ENCODE measurements at places on chromosomes 7 and 10.

DNA sequence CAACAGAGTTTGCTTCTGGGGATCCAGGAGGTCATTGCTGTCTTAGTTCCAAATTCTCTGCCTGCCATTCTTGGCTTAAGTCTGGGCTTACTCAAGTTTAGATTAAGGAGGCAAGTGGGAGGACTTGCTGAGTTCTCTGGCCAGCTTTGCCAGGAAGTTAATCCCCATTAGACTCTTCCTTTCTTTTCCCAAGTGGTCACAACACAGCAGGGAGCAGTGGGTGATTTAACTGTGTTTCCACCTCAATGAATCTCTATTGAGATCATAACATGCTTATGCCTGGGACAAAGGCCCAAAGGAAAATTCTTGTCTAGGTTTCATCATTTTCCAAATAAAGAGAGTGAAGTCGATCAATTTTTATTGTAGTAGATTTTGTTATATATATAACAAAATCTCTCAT lies 1159.6 kb downstream of the SORCS3 start:
- no peak for DNase-seq

- no peak for DNase-seq
Measured at GRCh38 chr7:81492240-81492639, 277.6 kb downstream of the HGF start.

DNA sequence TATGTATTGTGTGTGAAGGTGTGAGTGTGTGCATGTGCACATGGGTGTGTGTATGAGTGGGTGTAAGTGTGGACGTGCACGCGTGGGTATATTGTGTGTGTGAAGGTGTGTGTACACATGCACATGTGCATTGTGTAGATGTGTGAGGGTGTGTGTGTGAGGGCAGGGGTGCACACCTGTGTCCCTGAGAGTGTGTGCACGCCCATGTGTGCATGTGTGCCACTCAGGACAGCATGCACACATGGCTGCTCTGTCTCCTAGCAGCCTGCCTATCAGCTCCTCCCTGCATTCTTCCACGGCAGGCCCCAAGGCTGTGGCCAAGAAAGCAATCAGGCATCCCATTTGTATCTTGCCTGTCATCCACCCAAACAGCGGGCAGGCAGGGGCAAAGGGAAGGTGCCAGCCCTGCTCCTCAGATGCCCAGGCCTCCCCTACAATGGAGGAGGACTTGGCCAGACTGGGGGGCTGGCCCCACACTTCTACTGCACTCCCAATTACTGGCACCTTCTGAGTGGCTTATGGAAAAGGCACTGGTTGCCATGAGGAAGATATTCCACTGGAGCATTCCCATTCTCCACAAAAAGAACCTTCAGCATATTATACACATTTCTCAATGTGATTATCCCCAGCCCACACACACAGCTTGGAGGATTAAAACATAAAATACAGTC lies 380.4 kb upstream of the ZMIZ1 start:
- DNase-seq, result no peak

DNA sequence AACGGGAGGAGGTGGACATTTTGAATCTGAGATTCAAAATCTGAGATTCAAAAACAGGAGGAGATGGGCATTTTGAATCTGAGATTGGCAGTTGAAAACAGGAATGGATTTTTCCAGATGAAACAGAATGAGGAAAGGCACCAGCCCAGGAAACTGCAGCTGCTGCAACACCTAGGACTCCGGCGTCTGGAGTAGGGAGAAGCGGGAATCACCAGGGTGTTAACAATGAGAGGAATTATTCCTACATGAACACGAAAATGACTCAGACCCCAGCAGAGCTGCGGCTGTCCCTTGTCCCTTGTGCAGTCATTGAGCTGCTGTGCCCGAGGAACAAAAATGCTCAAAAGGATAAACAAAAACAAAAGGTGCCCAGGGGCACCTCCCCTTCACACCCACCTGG lies 59.9 kb upstream of the KAT6B start:
- peak; percentile 41 for DNase-seq

GRCh38 chr7:108083980-108084379 lies 46.2 kb downstream of the LAMB4 start:
- no peak for DNase-seq

DNA sequence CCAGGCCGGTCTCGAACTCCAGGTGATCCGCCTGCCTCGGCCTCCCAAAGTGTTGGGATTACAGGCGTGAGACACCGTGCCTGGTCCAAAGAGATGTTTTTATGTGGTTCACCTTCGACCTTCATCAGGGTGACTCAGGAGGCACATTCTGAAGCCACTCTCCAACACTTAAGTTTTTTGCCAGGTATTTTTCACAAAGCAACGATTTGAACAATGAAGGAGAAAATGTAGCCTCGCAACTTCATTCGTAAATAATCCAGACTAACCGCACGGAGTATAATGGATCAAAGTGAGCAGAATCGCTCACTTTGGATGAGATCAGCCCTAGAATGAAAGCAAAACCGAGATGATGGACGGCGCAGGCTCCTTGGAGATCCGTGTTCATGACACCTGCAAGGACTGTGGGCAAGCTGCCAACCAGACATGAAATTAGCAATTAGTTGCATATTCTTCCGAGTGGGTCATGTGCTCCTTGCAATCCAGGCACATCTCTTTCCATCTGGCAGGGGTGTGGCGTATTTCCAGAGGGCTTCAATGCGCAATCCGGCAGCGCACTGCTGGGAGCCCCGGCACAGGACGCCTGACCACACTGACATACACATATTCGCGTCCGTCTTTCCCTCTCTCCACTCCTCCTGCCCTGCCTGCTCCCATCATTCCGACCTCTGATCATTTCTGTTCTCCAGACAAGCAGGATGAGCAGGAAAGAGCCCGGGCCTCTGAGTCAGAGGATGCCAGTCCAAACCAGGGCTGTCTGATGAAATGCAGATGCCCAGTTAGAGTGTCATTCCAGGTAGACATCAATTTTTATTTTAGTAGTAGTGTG lies 148.4 kb downstream of the KLF6 start:
- DNase-seq, result peak; percentile 10

- DNase-seq, result no peak
Measured at GRCh38 chr10:102773986-102774385, 30.2 kb downstream of the WBP1L start.

- no peak for DNase-seq
Measured at GRCh38 chr10:48444266-48444665, 137.8 kb downstream of the MAPK8 start.

DNA sequence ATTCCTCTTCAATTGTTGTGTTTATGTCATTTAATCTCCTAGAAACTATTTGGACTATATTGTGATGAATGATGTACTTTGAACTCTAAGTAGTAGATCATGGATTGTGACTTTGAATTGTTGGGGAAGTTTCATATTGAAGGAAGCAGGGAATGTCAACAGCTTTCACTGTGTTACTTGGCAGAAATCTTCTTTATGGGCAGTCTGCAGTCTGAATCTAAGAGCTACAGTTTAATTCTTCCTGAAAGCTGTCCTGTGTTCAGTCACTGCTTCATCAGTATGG lies 91.6 kb downstream of the PPP1R9A start:
- no peak for DNase-seq

DNA sequence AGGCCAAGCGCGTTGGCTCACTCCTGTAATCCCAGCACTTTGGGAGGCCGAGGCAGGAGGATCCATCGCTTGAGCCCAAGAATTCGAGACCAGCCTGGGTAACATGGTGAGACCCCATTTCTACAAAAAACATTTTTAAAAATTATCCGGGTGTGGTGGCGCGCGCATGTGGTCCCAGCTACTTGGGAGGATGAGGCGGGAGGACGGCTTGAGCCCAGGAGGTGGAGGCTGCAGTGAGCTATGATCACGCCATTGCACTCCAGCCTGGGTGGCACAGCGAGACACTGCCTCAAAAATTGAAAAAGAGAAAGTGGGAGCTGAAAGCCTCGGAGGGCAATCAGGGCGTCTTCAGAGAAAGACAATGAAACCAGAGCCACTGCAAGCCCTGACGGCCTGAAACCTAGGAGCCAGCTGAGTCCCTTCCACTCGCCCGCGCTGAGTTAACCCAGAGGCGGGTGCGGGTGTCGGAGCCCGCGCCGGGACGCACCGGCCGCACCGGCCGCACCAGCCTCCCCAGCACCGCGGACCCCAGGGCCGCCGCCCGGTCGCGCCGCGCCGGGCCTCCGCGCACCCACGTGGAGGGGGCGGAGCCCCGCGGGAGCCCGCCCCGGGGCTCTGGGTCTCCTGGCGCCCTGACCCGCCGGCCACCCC lies 22.4 kb downstream of the ZFAND2A start:
- DNase-seq, result no peak

DNA sequence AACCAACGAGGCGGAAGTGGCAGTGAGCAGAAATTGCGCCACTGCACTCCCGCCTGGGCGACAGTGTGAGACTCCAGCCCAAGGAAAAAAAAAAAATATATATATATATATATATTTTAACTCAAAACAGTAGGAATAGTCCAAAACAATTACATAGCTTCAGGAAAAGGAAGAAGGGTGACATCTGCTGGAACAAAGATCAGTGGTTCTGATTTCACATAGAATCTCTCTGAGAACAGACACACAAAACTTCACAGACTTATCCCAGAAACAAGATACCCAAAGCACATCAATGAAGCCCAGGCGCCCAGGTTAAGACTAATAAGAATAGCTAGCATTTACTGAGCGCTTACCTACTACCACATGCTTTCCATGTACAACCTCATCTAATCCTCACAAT lies 45.0 kb downstream of the DNMBP start:
- DNase-seq, result no peak

DNA sequence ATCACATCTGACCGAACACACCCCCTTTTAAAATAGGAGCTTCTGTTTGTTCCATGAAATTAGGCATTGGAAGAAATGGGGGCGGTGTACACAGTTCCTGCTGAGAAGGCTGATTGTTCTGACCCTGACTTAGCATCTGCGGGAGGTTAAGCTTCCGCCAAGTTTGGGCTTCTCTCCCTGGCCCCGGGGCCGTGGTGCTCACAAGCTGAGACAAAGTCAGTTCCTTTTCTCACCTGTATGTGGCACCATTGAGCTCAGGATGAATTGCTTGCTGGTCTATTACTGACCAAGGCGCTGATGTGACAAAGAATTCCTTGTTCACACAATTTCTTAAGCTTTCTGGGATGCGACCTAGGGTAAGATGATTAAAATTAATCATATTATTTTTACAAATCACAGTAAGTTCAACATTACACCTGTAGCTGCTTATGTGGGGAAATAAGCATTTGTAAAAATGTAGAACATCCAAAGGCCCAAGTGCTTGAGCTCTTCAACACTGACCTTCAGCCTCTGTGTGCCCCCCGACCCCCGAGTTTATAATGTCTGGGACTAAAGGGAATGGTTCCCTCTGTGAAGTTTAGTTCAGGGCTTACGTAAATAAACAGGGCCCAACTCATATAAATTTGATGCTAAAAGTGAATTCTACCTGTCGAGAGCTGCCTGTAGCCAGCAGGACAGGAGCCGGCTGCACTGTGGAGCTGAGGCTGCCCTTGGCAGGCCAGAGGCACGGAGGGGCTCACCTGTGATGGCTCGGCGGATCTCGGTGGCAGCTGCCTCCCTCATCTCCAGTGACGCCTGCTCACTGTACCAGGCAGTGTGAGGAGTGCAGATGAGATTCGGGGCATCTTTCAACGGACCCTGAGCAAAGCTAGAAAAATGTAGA lies 50.8 kb downstream of the ZRANB1 start:
- DNase-seq, result peak; percentile 56

- no peak for DNase-seq
Measured at GRCh38 chr7:92820191-92820590, 16.2 kb downstream of the CDK6 start.
